Fibroblast of mammary gland (primary cell): ENCODE measurements at places on chromosomes 6 and 20.

- DNase-seq, result no peak
Measured at GRCh38 chr6:107202876-107203468, 87.7 kb upstream of the BEND3 start.

DNA sequence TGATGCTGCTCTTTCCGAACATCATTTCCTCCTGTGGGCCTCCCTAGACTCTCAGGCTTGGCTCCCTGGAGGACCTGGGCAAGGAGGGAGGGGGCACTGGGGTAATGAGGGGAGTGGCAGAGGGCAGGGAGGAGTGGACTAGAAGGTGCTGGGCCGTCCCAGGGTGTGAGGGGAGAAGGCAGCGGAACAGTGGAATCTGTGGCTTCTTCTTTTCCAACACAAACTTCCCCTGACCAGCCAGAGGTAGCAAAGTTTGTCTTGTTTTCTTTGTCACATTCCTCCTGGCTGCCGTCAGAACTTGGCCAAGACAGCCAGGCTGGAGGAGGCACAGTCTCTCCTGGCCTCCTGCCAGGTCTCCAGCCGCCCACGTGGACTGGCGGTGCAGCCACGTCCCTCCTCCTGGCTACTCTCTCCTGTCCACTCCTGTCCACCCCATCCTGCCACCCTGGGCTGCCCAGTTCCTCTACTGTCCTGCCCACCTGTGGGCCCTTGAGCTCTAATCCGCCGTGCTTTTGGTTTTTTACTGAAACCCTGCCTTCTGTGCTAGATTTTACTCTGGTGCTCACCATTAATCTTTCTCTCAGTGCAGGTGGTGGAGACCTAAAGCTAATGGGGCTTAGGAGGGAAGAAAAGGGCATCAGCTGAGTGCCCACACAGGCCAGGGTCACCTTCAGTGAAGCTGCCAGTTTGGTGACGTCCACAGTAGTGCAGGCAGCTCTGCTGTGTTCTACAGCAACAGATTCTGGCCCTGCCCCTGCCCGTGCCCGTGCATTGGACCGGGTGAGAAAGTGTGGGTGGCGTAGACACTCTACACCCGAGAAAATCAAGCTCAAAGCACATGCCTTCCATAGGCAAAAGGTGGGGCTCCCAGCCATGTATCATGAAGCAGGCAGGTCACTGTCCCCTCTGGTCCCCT is 2.8 kb upstream of the CDSN start:
- DNase-seq, result peak; percentile 53

- no peak for DNase-seq
Measured at GRCh38 chr6:38024908-38025307, 205.4 kb downstream of the ZFAND3 start.

GRCh38 chr6:82843291-82843885 is 222.3 kb downstream of the UBE3D start:
- DNase-seq, result no peak

DNA sequence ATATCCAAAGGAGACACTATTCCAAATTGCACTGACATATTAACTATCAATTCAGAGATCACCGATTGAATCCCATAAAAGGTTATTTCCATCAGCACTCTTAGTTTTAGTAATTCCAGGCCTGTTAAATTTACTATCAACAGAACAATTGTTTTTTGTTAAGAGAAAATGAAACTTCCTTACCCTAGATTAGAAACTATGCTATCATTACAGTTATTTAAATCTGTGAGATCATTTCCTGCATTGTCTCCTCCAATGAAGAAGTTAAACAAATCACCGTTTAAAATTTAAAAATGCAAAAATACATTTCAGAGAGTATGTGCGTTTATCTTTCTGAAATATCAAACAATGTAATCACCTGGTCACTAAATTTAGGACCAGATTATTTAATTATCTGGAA is 57.5 kb downstream of the HIVEP2 start:
- DNase-seq, result no peak

DNA sequence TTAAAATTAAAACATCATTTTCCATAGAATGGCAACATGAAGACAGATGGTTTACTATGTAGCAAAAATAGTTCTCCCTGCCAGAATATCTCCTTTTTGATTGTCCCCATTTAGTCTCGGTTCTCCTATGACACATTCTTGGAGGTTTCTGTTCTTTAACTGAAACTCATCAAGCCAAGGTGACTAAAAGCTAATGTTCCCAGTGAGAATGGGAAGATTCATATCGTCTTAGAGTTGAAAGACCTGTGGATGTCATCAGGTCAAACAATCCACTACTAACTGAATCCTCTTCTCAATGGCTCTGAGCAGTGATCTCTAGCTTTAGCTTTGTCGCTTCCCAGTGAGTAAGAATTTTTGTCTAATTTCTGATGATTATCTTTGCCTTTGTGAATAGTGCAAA is 1.3 kb upstream of the DOK5 start:
- no peak for DNase-seq

DNA sequence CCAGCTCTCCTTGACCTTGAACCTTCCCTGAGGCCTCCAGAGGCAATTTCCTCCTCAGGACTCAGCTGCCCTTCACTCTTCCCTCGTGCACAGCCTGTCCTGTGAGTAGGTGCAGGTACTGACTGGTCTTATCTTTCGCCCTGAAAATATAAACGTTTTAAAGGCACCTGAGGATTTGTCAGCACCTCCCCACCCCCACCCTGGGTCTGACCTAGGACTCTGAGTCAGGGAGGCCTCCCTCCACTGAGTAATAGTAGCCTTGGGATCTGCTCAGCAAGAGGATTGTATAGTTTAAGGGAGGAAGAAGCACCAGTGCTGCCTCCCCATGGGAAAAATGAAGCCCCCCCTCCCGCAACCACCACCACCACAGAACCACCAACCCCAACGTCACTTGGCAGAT is 54.6 kb downstream of the PPARD start:
- DNase-seq, result peak; percentile 54

GRCh38 chr6:159172091-159172491 is 2.9 kb downstream of the FNDC1 start:
- DNase-seq, result peak; percentile 15

- DNase-seq, result no peak
Measured at GRCh38 chr20:52291109-52291508, 99.5 kb upstream of the ZFP64 start.

GRCh38 chr20:45894797-45895196 is 3.7 kb downstream of the CTSA start:
- no peak for DNase-seq

- DNase-seq, result no peak
Measured at GRCh38 chr6:142913036-142913510, 31.9 kb downstream of the HIVEP2 start.

GRCh38 chr6:15412767-15413166 is 166.9 kb downstream of the JARID2 start:
- DNase-seq, result no peak

DNA sequence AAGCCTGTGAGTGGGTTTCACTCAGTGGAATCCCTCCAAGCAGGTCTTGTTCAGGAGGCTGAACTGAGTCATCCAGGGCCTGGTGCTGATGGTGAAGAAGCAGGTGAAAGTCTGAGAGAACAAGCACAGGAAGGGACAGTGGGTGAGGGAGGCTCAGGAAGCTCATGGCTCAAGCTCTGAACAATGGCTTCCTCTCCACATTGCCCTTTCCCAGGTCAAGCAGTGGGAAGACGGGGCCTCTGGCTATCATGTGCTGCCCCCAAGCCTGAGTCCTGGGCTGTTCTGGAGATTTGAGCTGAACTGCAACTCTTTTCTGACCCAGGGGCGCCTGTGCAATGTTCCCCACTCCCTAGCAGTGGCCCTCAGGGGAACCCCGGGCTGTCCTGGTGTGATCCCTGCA is 3.4 kb downstream of the CST9L start:
- DNase-seq, result no peak

GRCh38 chr20:62882426-62882825 is 20.8 kb upstream of the TCFL5 start:
- DNase-seq, result no peak

DNA sequence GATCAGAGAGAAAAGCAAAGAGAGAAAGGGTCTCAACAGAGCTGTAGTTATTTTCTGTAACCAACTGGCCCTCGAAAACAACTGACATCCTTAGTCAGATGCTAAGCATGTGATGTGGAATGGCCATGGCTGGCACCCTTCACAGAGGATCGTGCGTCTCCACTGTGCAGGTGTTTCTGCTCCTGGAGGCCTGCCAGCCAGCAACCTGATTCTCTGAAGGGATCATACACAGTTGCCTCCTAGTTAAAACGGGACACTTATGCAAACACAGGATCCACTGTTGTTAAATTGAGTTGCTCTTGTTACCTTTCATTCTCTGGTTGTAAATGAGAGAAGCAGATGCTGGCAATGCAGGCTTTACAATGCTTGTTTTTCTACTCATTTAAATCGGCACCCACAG is 148.5 kb downstream of the HDGFL1 start:
- DNase-seq, result no peak

GRCh38 chr6:54267798-54268197 is 40.4 kb upstream of the TINAG start:
- DNase-seq, result peak; percentile 58

DNA sequence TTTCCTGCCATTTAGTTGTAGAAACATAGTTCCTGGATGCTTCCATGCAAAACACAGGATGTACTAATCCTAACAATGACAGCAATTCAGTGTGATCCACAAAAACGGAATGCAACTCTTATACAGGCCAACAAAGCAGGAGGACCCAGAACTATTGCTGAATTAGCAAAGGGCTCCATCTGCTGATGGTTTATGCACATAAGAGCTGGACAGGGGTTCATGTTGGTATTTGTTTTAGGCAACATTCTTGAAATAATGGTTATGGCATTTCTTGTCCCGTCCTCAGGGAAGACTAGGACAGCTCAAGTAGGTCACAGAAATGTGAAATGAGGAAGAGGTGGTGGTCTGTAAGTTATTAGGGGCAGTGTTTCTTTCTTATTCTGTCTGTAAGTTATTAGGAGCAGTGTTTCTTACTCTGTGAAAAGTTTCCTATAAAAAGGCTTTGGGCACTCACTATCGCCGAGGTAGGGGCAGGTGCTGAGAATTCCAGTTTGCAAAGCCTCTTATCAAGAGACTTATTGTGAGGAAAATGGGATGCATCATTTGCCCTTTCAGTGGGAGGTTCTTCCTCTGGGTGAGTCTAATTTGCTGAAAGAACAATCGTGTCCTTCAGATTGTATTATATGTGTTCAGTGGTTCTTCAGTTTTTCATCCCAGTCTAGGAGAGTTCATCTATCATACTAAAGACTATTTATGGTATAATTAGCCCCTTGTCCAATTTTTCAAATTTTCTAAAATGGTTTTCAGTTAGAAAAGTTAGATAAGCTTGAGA is 171.1 kb downstream of the MCHR2 start:
- peak; percentile 76 for DNase-seq

DNA sequence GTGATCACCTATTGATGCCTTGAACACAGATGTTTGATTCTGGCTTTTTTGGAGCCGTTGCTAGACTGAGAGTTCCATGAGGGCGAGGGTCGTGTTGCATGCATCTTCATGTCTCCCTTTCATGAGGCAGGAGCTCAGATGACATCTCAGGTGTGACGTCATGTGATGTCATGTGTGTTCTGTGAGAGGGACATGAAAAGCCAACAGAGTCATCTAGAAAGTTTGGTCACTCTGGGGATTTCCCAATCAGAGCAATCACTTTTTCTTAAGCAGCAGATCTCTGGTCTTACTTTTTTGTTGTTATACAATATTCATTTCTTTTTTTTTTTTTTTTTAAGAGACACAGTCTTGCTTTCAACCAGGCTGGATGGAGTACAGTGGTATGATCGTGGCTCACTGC is 411.8 kb downstream of the PREX1 start:
- no peak for DNase-seq
